ENCODE measurements at places on chromosomes 2 and 18.
A peak's percentile ranks its signal among the peaks of the same experiment; 100 is the strongest.

DNA sequence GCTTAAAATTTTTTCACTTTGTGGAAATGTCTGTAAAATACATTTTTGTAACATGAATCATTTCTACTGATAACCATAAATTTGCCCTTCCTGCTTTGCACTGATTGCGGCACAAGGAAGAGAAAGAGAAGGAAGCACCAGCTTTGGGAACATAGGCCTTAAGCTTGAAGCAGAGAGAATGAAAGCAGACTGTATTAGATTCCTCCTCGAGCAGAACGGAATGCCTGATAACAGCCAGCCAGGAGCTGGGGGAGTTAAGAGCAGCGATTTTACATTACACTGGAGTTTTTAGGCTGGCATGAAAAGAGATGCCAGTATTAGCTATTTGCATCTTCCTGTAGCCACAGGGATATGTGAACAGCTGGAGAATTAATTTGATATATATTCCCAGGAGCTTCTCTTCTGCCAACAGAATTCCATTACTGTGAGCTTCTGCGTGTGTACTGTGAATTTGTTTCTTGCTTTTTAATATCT, 33.5 kb downstream of the CRIM1 start:
- H3K4me3 ChIP-seq = no peak overlapping the region
- no peaks in the 10 kb centered on the region for H3K36me3 ChIP-seq
- H3K27me3 ChIP-seq = no peaks in the 10 kb centered on the region
- H3K4me1 ChIP-seq = no peaks in the 10 kb centered on the region
- no peak for DNase-seq

DNA sequence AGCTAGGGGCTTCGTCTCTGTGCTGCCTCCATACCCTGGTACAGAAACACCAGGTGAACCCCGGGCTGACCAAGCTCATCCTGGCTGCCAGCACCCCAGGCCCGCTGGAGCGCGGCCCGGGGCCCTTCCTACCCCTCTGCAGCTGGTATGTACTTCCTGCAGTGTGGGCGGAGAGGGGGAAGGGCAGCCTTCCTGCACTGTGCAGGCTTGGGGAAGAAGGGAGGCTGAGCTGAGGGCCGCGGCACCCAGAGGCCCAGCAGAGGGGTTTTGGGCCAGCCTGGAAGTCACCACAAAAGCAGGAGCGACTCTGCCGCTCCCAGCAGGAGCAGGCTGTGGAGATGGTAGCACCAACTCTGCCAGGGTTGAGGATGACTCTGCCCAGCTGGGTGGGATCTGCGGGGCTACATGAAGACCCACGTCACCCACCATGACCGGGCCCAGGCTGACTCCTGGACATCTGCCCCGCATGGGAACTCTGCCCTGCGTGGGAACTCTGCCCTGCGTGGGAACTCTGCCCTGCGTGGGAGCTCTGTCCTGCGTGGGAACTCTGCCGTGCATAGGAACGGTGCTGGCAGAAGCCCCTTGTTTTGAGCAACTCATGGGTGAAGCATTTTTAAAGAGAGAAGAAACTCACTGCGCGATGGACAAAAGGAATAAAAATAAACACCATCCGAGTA, 273.3 kb downstream of the NDUFA10 start:
- H3K4me1 ChIP-seq = peaks cover 27% of the 10 kb centered on the region
- DNase-seq = peak; percentile 91
- no peaks in the 10 kb centered on the region for H3K36me3 ChIP-seq
- no peaks in the 10 kb centered on the region for H3K27me3 ChIP-seq

- peaks cover 55% of the 10 kb centered on the region for H3K4me1 ChIP-seq
- H3K27ac ChIP-seq = peak overlapping the region; percentile 74
Observed at GRCh38 chr2:168192839-168193616, 54.4 kb downstream of the STK39 start.

DNA sequence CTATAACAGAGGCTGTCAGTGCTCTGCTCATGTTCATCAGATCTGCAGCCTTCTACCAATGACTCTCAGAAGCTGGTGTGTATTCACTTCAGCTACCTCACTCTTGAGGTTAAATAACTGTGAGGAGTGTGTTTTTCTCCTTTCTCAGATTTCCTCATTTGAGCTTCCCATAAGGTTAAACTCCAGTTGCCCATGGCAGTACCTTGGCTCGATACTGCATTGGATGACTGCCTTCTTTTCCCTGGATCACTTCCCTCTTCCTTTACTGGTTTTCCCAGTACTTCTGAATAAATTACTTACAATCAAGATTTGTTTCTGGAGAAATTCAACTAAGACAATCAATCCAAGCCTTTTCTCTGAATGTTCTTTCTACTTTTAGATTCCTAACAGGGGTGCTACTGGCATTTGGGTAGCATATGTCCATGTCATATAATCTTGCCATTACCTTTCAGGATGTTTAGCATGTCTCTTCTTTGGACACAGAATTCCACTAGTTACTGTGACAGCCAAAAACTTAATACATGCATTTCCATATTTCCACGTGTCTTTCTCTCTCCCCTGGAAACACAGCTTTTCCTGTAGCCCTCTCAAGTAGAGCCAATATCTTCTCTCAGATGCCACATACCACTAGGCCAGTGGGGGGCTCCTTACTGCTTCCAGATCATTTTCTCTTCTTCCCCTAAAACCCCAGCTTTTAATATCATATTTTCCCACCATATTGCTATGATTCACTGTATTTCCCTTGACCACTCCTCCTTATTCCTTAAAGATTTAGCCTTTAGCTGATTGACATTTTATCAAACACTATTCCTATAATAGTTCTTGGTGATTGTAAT, 15.0 kb upstream of the SPOPL start:
- H3K4me3 ChIP-seq = no peak overlapping the region
- no peaks in the 10 kb centered on the region for H3K4me1 ChIP-seq
- H3K36me3 ChIP-seq = no peaks in the 10 kb centered on the region
- no peak overlapping the region for H3K27ac ChIP-seq

GRCh38 chr2:177265824-177266817, 1.6 kb upstream of the NFE2L2 start:
- H3K27me3 ChIP-seq = no peaks in the 10 kb centered on the region
- peak overlapping the region; percentile 89 for H3K4me3 ChIP-seq
- H3K36me3 ChIP-seq = peaks cover 3% of the 10 kb centered on the region
- DNase-seq = peak; percentile 48
- peak overlapping the region; percentile 99 for H3K27ac ChIP-seq
- peaks cover 43% of the 10 kb centered on the region for H3K4me1 ChIP-seq

- no peaks in the 10 kb centered on the region for H3K36me3 ChIP-seq
- no peak overlapping the region for H3K4me3 ChIP-seq
- peak; percentile 40 for DNase-seq
- no peaks in the 10 kb centered on the region for H3K27me3 ChIP-seq
- no peaks in the 10 kb centered on the region for H3K4me1 ChIP-seq
Observed at GRCh38 chr2:112156152-112156986, 18.2 kb downstream of the FBLN7 start.

GRCh38 chr2:191220671-191221070, 24.5 kb upstream of the MYO1B start:
- H3K36me3 ChIP-seq = no peaks in the 10 kb centered on the region
- H3K4me1 ChIP-seq = peaks cover 3% of the 10 kb centered on the region
- DNase-seq = no peak

DNA sequence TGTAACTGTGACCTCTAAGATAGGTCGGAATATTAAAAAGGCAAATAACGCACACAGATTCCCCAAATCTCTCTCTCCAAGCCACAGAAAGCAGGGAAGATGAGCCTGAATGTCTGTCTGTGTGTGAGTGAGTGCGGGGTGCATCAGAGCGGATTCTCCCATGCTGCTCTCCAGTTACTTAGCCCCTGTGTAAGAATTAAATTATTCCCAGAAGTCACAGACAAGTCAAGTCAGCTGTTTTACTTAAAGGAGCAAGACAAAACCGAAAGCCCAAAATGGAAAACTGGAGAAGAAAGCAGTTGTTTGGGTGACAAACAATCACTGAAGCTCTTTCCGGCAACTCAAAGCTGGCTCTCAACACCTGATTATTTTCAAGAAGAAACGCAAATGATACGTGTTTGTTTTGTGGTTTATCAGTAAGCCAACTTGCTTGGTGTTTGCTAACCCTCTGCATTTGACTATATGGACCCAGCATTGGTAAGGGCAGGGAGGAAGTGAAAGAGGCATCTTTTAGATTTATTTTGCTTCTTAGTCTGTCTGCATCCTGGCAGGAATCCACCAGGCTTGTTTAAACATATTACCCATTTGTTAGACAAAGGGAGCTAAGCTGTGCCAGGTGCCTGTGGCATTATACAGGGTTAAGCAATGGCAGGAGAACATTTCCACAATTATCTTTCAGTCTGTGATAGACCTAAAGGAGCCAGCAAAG, 121.5 kb upstream of the CREB1 start:
- H3K4me1 ChIP-seq = no peaks in the 10 kb centered on the region
- DNase-seq = no peak
- no peak overlapping the region for H3K27ac ChIP-seq
- no peak overlapping the region for H3K4me3 ChIP-seq
- peaks cover 3% of the 10 kb centered on the region for H3K27me3 ChIP-seq

DNA sequence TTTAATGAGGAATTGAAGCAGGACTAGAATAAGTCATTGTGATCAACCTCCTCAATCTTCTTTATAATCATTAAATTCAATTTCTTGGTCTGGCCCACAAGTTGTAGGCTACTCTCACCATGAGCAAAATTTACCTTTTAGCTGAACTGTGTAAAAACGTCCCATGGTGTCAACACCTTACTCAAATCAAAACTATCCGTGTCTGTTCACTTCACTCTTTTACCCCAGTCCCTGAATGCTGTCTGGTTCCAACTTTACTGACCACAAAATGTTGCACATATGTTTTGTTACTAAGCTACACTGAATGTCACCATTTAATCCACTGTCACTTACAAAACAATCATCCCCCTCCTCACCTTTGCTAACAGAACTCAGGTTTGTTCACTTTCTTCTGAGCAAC, 951.6 kb upstream of the SLC39A10 start:
- DNase-seq = no peak
- H3K36me3 ChIP-seq = no peaks in the 10 kb centered on the region
- H3K4me3 ChIP-seq = no peak overlapping the region
- H3K27me3 ChIP-seq = no peaks in the 10 kb centered on the region

- peaks cover 2% of the 10 kb centered on the region for H3K27me3 ChIP-seq
Observed at GRCh38 chr2:197793456-197793855, 8.3 kb upstream of the BOLL start.

GRCh38 chr2:100972452-100972851, 29.6 kb upstream of the RPL31 start:
- H3K36me3 ChIP-seq = 0 out of 2 replicates have a peak, but pooled peaks cover 4% of the 10 kb centered on the region
- H3K27me3 ChIP-seq = no peaks in the 10 kb centered on the region
- H3K27ac ChIP-seq = no peak overlapping the region
- no peaks in the 10 kb centered on the region for H3K4me1 ChIP-seq
- H3K4me3 ChIP-seq = no peak overlapping the region
- DNase-seq = no peak

GRCh38 chr2:139366681-139367080, 586.5 kb upstream of the NXPH2 start:
- no peak for DNase-seq
- H3K36me3 ChIP-seq = no peaks in the 10 kb centered on the region
- no peak overlapping the region for H3K4me3 ChIP-seq
- no peaks in the 10 kb centered on the region for H3K27me3 ChIP-seq
- no peaks in the 10 kb centered on the region for H3K4me1 ChIP-seq
